ENCODE measurements at places on chromosomes 6 and 20.

DNA sequence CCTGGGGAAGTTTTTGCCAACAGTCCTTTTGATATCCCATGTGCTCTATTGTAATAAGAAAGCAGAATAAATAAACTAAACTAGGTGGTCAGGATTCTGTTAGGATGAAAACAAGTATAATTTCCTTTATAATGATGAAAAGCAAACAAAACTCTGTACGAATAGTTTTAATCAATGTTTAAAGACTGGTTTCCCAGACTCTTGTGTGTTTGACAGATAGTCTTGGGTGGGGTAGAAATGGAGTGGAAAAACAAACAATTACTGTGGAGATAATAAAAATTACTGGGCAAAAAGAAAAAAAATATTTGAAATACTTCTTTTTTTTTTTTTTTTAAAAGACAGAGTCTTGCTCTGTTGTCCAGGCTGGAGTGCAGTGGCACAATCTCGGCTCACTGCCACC, 152.1 kb upstream of the FLRT3 start:
- no peak for DNase-seq

DNA sequence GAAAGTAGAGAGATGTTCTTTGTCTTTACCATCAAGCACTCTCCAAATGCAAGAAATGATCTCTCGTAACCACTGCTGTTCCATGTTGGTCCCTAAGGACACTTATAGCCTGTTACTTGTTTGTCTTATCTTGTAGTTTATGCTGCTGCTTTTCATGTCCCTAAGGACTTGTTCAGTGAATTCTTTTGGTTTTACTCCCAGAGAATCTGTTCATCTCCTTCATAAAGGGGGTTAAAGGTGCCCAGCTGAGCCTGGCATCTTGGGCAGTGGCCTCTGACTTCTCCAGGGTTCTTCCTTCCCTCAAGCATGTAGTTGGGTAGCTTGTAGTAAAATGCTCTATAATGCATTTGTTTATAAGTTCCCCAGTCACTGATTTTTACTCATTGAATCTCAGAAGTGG, 864 bp upstream of the PKIG start:
- DNase-seq = no peak

GRCh38 chr6:108531332-108531731, 29.4 kb upstream of the FOXO3 start:
- DNase-seq = no peak

- DNase-seq = no peak
These were observed 127.5 kb downstream of the ISM1 start for GRCh38 chr20:13348311-13349234.

GRCh38 chr6:166348305-166348949, 6.1 kb upstream of the SFT2D1 start:
- peak; percentile 82 for DNase-seq

DNA sequence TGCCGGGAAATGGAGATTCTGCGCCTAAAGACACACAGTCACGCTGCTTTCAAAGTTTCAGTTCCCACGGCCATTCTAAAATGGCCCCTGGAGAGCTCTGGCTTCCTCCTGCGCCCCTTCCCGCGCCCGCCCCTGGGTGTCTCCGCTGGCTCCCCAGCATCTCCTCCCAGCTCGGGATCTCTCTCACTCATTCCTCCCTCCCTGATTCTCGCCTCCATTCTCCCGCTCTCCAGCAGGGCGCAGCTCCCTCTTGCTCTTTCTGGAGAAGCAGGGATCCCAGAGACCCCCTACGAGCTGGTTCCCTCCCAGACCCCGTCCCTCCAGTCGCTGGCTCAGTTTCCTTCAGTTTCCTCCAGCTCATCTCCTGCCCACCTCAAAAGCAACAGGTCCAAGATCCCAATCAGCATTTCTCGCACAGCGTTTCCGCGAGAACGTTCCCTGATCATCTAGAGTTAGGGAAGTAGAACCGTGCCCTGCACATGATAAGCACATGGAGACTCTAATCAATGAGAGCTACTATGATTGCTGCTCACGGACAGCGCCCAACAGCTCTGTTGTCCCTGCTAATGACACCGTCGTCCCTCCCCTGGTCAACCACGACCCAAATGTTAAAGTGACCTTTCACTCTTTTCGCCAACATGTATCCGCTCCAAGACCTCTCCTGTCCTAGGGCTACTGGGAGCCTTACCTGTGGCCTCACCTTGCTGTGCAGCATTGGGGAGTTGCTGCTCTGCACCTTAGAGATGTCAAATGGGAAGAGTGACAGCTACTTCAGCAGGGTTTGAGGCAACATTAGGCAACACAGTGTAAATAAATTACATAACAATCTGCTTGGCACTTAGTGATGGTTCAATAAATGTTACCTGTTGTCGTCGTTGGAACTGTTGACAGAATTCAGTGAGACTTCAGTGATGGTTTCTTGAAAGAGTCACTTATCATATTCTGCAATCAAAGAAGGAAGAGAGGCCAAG, 218.5 kb upstream of the QKI start:
- DNase-seq = no peak

GRCh38 chr20:3156811-3157619, 2.6 kb downstream of the FASTKD5 start:
- DNase-seq = peak; percentile 89

GRCh38 chr6:47323321-47323720, 13.6 kb upstream of the TNFRSF21 start:
- DNase-seq = no peak

- peak; percentile 26 for DNase-seq
These were observed 34.6 kb upstream of the ADGRF1 start for GRCh38 chr6:47076422-47077344.

DNA sequence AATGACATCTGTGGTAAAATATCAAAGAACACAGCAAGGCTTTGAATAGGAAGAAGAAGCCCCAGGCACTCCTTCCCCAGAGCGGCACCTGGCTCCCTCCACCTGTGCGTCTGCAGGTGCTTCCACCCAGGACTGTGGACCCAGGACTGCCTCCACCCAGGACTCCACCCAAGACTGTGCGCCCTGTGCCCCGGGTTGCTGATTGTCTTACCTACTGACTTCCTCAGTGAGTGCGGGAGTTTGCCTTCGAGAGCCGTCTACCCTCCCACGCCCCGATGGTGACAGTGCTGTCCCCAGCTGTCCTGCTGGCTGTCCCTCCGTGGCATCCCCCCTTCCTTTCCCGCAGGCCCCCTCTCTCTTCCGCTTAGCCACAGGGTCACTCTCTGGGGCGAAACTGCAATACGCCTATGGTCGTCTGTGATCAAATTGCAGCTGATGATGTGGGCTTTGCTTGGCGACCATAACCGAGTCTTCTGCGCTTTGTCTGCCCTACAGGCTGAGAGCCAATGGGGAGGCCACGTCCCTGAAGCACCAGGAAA, 52.1 kb downstream of the IRF4 start:
- no peak for DNase-seq

DNA sequence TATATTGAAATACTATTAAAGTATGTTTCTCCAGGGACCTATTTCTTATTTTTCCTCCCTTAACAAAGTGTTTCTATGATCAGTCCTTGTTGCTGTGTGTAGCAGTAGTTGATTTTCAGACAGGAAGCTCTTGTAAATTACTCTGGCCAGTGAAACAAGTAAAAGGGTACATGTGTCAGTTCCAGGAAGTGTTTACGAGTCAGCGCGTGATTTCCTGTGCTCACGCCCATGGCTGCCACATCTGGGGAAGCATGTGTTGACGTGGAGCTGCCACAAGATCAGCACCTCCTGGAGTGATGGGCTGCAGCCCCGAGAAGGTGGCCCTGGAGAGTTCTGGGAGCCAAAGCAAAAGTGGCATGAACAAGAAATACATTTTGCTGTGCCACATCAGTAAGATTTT, 38.6 kb upstream of the GGTLC1 start:
- peak; percentile 67 for DNase-seq

GRCh38 chr20:32139947-32140346, 30.4 kb downstream of the TM9SF4 start:
- DNase-seq = no peak

DNA sequence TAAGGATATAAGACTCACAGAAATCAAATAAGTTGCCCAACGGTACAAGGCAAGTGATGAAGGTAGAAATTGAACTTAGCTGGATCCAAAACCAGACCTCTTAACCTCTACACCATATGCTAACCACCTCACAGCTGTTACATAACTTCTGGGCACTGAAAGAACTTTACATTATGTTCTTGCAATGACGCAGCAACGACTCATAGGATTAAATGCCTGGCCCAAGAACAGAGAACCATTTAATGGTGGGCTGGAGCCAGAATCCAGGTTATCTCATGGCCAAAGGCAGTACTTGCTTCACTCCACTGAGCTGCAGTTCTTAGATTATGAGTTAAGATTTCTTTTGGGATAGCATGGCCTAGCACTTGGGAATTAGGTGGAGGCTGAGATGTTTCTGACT, 4.4 kb downstream of the TRMT6 start:
- peak; percentile 62 for DNase-seq

DNA sequence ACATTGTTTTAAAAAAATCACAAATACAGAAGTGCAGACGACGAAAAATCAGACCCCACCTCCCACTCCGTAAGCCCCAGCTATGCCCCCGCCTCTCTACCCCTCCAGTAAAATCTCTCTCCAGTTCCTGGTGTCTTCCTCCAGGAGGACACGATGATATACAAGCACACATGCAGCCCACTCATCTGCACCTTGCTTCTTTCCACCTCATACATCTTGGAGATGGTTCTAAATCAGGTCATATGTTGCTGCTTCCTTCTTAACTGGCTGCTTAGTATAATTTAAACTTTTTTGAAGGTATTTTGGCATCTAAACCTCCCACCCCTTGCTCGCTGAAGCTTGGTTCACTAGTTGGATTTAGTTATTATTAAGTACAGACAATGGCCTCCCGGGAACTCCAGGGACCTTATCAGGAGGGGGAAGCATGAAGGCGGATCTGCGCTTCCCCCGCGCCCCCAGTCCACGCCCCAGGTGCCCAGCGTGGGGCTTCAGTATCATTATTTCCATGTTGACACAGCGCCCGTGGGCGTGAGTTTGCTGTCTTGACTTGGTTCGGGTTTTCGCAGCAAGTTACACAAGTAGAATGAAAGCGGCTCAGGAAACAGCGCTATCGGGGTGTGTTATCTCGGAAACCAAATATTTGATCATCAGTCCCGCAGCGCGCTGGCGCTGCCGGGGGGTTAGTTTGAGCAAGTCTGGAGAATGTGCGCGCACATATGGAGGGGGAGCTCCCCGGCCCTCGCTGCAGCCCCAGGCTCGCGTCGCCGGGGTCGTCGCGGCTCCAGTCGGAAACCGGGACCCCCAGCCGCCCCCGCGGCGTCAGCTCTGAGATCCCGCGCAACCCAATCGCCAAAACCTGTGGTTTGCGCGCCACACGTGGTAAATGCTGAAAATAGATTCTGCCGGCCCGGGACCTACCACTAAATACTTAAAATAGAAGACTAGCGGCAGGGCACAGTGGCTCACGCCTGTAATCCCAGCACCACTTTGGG, 2.3 kb downstream of the BMP7 start:
- DNase-seq = no peak

DNA sequence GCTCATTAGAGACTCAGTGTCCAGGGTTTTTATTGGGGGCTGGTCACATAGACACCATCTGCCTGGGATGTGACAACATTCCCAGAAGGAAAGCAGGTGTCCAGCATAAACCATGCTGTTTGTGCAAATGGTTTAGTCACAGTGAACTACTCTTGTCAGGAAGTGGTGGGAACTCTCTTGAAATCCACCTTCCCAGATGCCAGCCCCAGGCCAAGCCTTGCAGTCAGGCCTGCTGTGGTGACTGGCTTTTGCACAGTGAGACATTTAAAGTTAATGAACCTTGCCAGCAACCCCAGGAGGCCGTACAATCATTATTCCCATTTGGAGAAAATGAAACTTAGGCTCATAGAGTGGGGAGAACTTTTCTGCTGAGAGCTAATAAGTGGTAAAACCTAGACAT, 242.5 kb upstream of the KCNG1 start:
- DNase-seq = no peak

DNA sequence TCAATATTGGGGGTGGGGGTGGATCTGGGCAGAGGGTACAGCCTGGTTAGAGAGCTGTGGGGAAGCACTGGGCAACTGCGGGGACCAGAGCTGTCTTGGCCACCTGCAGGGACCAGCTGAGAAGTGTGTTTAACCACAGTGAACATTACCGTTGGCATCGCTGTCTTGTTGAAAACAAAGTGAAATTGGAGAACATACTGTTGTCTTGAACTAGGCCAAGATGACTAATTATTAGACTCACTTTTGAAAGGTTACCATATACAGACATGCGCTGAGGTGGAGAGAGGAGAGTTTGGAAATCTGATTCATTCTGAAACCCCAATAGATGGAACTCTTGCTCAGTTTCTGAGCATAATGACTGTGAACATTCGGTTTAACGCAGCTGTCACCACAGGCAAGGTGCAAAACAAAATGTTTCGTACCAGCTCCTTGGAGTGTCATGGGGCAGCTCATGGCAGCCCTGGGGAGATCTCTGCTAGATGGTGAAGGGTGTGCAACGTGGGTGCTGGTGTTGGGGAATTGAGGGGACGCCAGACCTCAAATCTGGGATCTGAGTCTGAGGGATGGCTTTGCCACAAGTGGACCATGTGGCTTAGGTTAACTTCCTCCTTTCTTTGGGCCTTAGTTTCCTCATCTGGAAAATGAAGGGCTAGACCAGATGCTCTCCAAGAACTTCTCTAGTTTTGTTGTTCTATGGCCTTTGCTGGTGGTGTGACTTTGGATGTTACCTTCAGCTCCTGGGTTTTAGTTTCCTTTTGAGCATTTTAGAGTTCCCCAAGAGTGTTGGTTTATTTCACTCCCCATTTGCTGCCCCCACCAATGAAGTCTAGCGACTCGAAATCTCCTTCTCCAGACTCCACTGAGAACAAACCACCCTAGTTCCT, 24.6 kb upstream of the GTSF1L start:
- DNase-seq = peak; percentile 89

- DNase-seq = no peak
These were observed at the start of gene PACSIN1 for GRCh38 chr6:34465531-34466241. Gene PACSIN1 (plus strand): TSS chr6:34466076. CDS start chr6:34526306, 60,230 bp downstream.

- no peak for DNase-seq
These were observed 398.2 kb downstream of the COL12A1 start for GRCh38 chr6:74807674-74808073.

GRCh38 chr20:57244221-57244585, 22.2 kb downstream of the BMP7 start:
- no peak for DNase-seq

DNA sequence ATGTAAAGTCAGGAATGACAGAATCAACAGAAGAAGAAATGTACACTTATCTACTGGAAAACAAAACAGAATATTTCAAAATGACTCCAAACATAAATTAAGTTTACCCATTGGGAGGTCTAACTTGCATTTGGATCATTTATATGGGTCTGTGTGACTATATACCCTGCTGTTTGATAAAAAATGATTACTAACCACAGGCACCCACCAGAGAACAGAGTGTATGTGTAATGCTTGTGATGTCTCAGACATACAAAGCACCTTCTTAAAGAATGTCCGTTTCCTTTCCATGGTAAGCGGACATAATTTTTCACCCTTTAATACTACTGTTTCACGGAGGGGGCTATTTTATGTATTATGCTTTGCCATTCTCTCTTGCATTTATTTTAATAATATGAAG, 19.2 kb downstream of the SIM1 start:
- no peak for DNase-seq

- no peak for DNase-seq
These were observed 447.8 kb upstream of the FLRT3 start for GRCh38 chr20:14785065-14785743.

DNA sequence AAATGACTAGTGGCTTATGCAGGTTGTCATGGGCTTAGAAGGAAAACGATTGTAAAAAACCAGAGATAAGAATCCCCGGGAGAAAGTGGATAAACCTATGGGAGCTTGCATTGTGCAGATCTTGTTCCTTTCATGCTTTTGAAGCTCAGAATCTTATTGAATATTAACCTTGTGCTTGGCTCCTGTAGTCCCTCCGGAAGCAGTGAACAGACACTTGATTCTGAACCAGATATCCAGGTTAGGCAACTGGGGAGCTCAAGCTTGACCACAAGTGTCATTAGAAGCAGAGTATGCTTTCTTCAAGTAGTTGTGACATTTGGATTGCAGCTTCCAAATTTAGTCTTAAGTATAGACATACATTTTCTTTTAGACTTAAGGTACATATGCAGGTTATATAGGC, 212.6 kb upstream of the MOCS1 start:
- DNase-seq = no peak
